ENCODE measurements at places on chromosomes 5 and 9.

DNA sequence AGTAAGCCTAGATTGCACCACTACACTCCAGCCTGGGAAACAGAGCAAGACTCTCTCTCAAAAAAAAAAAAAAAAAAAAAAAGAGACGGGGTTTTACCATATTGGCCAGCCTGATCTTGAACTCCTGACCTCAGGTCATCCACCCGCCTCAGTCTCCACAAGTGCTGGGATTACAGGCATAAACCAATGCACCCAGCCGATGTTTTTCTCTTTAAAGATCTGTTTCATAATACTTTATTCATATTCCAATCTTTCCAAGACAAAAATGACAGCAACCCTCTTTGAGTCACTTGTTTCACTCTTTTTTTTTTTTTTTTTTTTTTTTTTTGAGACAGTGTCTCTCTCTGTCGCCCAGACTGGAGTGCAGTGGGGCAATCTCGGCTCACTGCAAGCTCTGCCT, 13.6 kb upstream of the LMNB1 start:
- H3K4me1 ChIP-seq = peaks cover 5% of the 10 kb centered on the region
- no peak for DNase-seq
- H3K27ac ChIP-seq = peak overlapping the region; percentile 92
- peak overlapping the region; percentile 55 for H3K4me3 ChIP-seq

GRCh38 chr5:1006656-1007071, 1.9 kb upstream of the NKD2 start:
- H3K4me3 ChIP-seq = no peak overlapping the region
- H3K27ac ChIP-seq = no peak overlapping the region
- H3K36me3 ChIP-seq = peaks cover 3% of the 10 kb centered on the region
- peaks cover 11% of the 10 kb centered on the region for H3K4me1 ChIP-seq
- no peak for DNase-seq

- no peak for DNase-seq
- peaks cover 62% of the 10 kb centered on the region for H3K4me1 ChIP-seq
- peaks cover 25% of the 10 kb centered on the region for H3K36me3 ChIP-seq
- no peaks in the 10 kb centered on the region for H3K27me3 ChIP-seq
- H3K27ac ChIP-seq = peak overlapping the region; percentile 35
Measured at GRCh38 chr5:100856462-100856861, 46.6 kb downstream of the ST8SIA4 start.

DNA sequence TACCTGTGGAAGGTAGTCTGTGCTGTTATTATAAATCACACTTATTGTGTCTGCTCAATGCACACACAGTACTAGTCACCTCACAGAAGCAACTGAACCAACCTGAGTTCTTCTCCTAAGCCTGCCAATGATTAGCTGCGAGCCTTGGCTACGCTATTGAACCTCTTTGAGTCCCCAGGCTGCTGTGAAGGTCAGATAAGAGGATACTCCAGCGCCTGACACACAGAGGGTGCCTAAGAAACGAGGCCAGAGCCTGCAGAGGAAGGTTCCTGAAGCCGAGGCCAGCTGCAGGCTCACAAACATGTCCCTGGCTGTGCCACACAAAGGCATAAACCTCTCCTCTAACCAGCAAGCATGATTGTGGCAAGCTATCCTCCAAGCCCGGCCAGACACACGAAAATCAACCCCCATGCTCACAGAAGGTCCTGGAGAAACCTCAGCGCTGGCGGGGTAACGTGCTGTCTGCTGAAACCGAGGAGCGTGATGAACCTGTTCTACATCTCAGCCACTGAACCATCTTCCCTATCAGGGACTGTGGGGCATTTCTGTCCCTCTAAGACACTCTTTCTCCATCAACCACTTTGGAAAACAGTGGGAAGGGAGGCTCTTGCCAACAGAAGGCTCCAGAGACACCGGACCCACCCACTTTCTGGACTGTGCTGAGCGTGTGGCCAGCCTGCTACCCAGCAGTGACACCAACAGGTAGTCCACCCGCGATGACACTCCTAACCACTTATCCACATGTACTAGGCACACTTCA, 53.2 kb upstream of the SLC25A51 start:
- H3K4me1 ChIP-seq = peaks cover 17% of the 10 kb centered on the region
- no peak for DNase-seq
- H3K27ac ChIP-seq = no peak overlapping the region
- H3K4me3 ChIP-seq = no peak overlapping the region

DNA sequence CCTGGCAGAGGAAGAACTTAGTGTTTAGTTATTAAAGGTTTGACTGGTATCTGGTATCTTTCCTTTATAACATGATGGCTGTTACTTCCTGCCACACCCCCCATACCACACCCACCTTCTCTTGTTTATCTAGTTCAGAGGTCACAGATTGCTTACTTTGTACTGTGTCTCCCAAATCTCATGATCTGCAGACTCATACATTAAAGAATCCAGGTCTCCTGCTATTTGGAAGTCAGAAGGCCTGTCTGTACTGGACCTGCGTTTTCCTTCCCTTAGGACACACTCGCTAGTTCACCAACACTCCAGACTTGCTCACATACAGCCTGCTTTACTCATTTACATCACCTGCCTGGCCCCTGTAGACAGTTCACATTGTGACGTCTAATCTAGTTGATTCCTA, 39.3 kb downstream of the NUDT12 start:
- H3K27ac ChIP-seq = no peak overlapping the region
- no peaks in the 10 kb centered on the region for H3K36me3 ChIP-seq
- no peak overlapping the region for H3K4me3 ChIP-seq
- no peak for DNase-seq
- H3K4me1 ChIP-seq = no peaks in the 10 kb centered on the region

DNA sequence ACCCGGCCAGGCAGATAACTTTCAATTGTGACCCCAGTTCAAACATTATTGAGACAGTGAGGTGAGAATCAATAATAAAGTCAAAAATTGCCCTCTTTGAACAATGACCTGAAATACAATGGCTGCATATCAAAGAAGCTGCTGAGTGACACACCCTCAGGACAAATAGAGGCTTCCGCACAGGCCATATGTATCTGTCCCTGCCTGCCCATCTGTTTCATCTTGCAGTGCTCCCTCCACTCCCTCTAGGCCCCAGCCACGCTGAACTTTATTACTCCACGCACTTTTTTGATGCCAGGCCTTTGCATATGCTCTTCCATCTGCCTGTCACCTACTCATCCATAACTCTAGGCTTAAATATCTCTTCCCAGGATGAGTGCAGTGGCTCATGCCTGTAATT, 15.9 kb upstream of the PFDN1 start:
- DNase-seq = no peak
- no peaks in the 10 kb centered on the region for H3K4me1 ChIP-seq
- H3K4me3 ChIP-seq = no peak overlapping the region
- peaks cover 1% of the 10 kb centered on the region for H3K36me3 ChIP-seq

- H3K36me3 ChIP-seq = peaks cover 7% of the 10 kb centered on the region
- H3K4me1 ChIP-seq = peaks cover 13% of the 10 kb centered on the region
- H3K4me3 ChIP-seq = peak overlapping the region; percentile 73
- no peak overlapping the region for H3K27ac ChIP-seq
Measured at GRCh38 chr9:36166168-36166927, 2.8 kb upstream of the CCIN start.
